ENCODE measurements at places on chromosomes 7 and 10. TPM values are rescaled to one million over a fixed set of nuclear protein-coding genes. Genes with fewer than 3 reads are reported as not detected.

The CALML5 gene
- not detected for total RNA-seq

The SHH gene
- total RNA-seq = not detected

- DNase-seq = no peak
- no peak overlapping the region for H3K27ac ChIP-seq
- no peaks in the 10 kb centered on the region for H3K4me1 ChIP-seq
- no peak overlapping the region for H3K4me3 ChIP-seq
Measured at GRCh38 chr10:94240901-94241300, 121.8 kb downstream of the NOC3L start.

GRCh38 chr10:178723-179122 is 43.5 kb downstream of the ZMYND11 start:
- no peaks in the 10 kb centered on the region for H3K27me3 ChIP-seq
- no peak for DNase-seq
- no peak overlapping the region for H3K4me3 ChIP-seq
- H3K36me3 ChIP-seq = peaks cover 30% of the 10 kb centered on the region
- H3K4me1 ChIP-seq = no peaks in the 10 kb centered on the region
- no peak overlapping the region for H3K27ac ChIP-seq

Measured in right atrium auricular region (tissue), 2 donors.